ENCODE measurements at places on chromosomes 6 and 20.

GRCh38 chr6:11514672-11515071 is 22.9 kb upstream of the TMEM170B start:
- DNase-seq, result no peak

DNA sequence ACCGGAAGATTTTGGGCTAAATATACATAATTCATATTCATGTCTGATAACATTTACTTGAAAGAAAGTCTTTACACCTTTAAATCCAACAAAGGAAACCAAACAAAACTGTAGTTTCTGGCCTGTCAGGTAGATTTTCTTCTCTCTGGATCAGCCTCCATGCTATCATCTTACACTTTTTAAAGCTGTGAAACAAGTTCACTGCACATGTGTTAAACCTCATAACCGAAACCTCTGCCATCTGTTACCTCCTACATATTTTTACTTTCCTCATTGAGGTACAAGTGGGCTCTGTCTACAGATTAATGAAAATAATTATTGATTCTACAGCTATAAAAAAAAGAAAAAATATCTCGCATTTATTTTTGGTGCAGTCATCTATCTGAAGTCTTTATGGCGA is 149.9 kb downstream of the RALGAPA2 start:
- DNase-seq, result no peak

DNA sequence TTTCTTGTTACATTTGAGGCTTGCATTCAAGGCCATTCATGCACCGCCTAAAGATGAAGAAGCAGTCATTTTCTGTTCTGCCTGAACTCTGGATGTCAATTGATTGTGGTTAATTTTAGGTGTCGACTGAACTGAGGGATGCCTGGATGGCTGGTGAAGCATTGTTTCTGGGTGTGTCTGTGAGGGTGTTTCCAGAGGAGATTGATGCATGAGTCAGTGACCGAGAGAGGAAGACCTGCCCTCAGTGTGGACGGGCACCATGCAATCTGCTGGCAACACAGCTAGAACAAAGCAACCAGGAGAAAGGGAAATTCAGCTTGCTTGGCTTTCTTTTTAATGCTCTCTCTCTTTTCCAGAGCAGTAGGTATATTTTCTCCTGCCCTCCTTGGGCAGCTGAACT is 164.1 kb upstream of the ECI2 start:
- DNase-seq, result no peak

GRCh38 chr20:19781235-19781634 is 23.2 kb downstream of the RIN2 start:
- no peak for DNase-seq

- DNase-seq, result no peak
These were observed 10.7 kb upstream of the MLIP start for GRCh38 chr6:54100411-54101006.

DNA sequence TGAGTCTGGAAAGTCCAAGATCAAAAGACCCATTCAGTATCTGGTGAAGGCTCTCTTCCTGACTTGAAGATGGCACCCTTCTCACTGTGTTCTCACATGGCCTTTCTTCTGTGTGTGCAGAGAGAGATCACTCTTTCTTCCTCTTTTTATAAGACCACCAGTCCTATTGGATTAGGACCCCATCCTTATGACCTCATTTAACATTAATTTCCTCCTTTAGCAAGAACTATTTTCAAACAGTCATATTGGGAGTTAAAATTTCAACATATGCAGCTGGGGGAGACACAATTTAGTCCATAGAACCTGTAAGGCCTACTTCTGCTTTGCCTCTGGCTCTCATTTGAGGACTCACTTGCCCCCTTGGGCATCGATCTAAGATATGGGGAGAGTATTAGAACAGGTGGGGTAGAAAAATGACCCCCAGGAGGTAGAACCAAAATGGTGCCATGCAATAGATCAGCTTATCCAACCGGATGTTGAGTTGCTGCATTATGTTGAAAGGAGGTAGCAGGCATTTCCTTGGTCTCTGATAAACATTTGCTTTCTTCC is 78.4 kb upstream of the ATXN1 start:
- no peak for DNase-seq

- no peak for DNase-seq
These were observed 24.7 kb downstream of the RALGAPB start for GRCh38 chr20:38497246-38497935.

GRCh38 chr6:53476964-53477363 is 67.9 kb downstream of the GCLC start:
- DNase-seq, result peak; percentile 44

DNA sequence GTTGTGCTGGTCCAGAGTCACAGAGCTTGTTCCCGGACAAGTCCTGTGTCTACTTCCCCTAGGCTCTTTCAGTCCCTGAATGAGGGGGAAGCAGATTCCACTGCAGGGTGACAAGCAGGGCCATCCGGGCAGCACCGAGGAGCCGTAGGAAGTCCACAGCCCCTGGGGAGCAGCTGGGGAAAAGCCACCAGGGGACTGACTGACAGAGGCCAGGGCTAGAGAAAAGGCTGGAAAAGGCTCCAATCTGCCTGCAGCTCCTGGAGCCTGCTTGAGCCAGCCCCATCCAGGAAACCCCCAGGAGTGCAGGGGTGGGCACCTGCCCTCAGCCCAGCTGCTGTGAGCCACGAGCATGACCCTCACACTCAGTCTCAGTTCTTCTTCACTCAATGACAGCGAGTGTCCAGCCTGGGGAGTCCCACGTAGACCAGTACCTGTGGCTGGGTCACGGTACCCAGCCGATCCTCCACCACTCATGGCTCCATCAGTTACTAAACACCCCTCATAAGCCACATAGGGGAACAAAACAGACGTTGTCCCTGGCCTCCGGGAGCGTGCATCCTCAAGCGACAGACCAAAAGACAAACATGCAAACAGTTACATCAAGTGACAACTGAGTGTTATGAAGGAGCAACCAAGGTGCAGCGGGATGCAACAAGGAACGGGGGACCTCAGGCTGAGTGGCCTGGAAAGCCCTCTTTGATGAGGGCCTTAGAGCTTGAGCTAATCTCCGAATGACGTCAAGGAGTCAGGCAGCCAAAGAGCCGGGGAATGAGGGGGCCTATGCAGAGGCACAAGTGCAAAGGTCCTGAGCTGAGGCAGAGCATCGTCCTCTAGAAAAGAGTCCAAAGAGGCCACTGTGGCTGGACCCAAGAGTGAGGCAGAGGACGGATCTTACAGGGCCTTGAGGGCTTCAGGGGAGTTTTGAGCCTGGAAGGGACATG is 24.8 kb upstream of the VSTM2L start:
- no peak for DNase-seq

DNA sequence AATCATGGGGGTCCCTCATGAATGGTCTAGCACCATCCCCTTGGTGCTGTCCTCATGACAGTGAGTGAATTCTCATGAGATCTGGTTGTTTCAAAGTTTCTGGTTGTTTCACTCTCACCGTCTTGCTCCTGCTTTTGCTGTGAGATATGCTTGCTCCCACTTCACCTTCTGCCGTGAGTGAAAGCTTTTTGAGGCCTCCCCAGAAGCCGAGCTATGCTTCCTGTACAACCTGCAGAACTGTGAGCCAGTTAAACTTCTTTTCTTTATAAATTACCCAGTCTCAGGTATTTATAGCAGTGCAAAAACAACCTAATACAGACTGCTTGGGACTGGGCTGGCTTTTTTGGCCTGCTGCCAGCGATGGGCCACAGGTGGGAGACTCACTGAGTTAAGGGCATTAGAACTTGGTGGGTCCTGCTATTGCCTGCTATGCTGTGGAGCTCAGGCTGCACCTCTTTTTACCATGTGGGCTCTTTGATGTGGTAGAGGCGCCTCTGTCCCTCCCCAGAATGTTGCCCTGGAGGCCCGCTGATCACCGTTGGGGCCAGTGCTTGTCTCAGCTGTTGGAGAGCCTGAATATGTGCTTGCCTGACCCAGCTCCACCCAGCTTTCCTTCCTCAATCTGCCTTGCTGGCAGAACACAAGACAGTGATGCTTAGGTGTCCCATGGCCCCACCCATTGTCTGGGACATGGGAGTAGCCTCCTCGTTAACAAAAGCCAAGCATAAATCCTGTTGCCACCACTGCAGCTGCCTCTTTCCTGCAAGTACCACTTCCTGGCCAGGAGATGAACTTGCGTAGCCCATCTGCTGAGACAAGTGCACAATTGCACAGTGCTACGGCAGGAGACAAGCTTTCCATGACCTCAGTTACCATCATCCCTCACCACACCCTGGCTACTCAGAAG is 47.1 kb downstream of the IGF2R start:
- DNase-seq, result no peak

All from AG09309 (cell line).